ENCODE measurements at places on chromosomes 16 and 17.

DNA sequence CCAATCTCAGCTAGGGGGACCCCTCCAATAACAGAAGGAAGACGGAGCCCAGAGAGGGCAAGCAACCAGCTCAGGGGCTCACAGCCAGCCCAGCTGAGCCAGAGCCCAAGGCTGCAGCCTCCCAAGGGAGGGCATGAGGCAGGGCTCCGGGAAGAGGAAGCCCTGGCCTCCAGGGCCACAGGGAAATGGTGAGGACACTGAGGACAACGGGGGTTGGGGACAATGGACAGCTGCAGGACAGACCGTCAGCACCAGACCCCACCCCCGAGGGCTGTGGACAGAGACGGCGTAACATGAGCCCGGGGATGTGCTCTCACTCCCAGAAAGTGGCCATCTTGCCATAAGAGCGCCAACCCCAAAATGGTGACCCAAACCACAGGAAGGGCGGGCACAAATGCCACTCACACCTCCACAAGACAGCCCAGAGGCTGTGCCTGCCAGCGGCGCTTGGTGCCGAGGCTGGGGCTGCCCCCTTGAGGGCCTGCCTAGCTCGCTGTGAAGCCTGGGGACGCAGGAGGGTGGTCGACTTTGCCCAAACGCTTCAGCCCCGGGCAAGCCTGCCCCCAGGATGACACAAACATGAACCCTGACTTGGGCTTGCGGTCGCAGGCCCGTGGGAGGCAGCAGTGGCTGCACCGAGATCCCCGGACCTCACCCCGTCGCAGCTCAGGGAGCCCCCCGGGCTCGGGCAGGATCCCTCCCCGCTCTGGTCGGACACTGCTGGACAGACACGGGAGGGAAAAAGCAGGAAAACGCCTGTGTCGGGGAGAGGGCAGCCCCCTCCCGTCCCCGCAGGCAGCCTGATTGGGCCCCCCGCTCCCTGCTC lies 10.5 kb downstream of the PIMREG start:
- DNase-seq: no peak

GRCh38 chr17:43788540-43788939 lies 8.3 kb downstream of the CFAP97D1 start:
- DNase-seq: no peak

DNA sequence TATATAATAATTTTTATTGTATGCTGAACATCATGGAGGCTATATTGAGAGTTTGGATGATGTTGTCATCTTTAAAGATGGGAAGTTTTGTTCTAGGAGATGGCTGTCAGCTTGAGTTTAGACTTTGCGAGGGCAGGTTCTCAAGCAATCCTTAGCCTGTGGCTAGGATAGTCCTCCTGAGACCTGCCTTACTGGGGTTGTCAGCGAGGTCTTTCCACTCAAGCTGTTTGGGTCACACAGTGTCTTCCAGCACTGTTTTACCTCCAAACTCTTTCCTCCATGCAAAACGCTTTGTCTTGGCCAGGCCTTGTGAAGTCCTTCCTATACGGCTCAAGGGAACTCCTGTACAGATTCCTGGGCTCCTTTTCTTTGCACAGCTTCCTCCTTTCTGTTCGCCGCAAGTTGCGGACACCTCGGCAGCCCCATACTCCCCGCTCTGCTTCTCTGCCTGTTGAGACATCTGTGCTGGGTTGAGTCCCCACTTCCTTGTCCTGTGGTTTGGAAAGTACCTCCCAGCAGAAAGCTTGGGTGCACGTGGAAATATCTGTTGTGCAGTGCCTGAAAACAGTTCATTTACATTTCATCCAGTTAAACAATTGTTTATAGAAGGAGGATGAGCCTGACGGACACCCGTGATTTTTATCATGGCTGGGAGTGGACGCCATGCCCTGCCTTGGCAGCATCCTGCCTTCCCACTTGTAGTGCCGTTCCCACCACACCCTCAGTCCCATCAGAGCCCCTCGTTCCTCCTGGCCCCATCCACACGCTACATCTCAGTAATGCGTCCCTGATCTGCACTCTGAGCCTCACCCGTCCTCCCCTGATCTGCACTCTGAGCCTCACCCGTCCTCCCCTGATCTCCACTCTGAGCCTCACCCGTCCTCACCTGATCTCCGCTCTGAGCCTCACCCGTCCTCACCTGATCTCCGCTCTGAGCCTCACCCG lies 55.0 kb upstream of the CBFA2T3 start:
- peak; percentile 44 for DNase-seq

GRCh38 chr16:86093801-86094750 lies 195.1 kb downstream of the IRF8 start:
- DNase-seq: no peak

GRCh38 chr17:69317625-69318024 lies 9.3 kb downstream of the ABCA5 start:
- no peak for DNase-seq

- DNase-seq: no peak
These were observed 171.1 kb upstream of the IRX6 start for GRCh38 chr16:55152875-55153390.

DNA sequence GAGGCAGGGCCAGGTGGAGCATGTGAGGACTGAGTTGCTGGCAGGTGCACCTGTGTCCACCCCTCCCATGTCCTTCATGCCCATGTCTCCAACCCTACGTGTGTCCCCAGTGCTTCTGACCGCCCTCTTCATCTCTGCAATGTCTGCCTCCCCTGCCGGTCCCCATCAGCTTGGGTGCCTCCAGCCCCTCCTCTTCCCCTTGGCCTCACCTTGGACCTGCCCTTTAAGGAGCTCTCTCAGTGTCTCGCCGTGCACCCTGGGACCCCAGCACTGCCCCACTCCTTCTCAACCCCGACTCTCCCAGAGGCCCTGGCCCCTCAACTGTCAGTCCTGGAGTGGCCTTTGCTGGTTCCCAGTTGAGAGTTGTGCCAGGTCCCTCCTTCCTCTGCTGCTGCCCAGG lies 15.0 kb downstream of the RIPOR1 start:
- no peak for DNase-seq

DNA sequence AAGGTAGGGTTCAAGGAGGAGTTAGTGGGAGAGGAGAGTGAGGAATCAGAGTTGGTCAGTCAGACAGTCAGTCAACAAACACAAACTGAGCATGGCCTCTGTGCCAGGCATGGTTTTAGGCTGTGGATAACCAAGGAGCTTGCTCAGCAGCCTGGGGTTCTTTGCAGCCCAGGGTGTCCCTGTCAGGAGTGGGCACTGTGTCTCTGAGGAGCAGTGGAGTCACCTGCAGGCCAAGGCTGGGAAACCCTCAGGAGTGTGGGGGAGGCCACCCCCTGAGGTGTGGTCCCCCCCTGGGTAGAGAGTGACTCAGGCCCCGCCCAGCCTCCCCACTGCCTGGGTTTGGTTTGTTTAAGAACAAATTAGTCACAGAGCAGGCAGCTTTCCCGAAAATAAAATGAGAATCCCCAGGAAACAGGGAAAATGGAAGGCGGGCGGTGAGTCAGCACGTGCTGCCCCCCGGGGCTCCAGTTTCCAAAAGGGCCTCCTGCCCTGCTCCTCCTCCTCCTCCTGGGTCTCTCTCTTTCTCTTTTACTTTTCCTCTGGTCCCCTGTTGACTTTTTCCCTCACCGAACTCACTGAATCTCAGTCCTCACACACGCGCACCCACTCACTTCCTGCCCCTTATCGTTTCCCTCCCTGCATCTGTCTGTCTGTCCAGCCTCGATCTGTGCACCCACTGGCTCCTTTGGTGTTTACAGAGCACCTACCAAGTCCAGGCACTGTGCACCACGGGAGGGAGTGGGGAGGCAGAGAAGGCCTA lies 44.3 kb downstream of the SOCS3 start:
- DNase-seq: peak; percentile 63

- peak; percentile 10 for DNase-seq
These were observed 780 bp upstream of the DCAKD start for GRCh38 chr17:45052052-45052772.

GRCh38 chr17:41799366-41799765 lies 12.4 kb downstream of the P3H4 start:
- DNase-seq: no peak

GRCh38 chr16:71727551-71728324 lies 3.2 kb upstream of the PHLPP2 start:
- DNase-seq: no peak

DNA sequence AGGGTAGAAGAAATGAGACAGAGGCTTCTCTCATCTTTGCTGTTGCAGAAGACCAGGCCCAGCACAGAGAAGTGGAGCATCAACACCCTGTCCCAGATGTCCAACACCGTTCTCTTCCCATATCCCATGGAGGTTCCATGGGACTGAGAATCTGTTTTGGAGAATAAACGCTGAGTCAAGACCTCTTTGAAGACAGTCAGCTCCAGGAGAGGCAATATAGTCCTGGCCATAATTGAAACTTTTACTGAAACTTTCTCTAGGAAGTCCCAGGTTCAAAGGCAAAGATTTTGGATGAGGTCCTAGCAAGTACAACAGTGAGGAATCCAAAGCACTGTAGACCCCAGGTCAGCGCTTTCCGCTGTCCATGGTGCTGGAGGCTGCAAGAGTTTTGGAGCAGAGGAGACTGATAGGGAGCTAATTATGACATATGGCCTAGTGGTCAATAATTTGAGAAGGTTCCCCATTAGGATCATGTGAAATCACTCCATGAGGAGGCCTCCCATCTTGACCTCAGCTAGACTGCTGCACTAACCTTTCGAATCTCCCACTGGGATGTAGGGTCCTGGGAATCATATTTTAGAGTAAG lies 36.0 kb downstream of the OSBPL7 start:
- DNase-seq: no peak

- no peak for DNase-seq
These were observed 243.3 kb downstream of the ENGASE start for GRCh38 chr17:79317916-79318315.

- peak; percentile 50 for DNase-seq
These were observed 857 bp downstream of the TMC8 start for GRCh38 chr17:78131172-78132083.

DNA sequence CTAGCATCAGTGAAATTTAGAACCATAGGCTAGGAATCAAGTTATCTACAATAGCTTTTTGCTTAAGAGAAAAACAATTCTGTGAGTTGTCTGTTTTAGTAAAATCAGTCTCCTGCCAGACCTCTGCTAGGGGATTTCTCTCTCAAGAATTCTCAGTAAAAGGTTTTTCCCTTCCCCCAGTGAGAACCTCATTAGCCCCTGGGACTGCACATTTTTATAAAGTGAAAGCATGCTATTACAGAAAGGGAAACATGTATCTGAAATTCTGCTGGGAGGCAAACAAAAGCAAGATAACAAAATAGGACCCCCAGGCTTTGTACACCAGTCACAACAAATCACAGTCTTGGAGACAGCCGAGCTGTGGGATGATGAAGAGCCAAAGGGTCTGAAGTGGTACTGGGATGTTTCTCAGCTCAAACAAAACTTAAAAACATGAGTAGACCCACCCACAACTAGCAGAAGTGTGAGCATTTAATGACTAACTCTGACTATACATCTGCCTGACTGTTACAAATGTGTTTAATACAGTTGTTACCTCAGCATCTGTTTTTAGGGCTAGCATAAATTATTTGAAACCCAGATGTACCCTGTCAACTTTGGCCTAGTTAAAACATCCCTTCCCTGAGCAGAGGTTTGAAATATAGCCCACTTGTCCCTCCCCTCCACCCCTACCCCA lies 20.0 kb upstream of the GLG1 start:
- DNase-seq: no peak

DNA sequence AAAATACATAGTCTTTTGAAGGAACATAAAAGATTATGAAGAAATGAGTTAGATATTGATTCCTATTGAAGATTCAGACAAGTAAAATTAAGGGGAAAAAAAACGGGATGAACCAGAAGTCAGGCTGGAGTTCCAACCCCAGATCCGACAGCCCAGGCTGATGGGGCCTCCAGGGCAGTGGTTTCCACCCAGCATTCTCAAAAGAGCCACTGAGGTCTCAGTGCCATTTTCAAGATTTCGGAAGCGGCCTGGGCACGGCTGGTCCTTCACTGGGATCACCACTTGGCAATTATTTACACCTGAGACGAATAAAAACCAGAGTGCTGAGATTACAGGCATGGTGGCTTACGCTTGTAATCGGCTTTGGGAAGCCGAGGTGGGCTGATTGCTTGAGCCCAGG lies 9.5 kb downstream of the STH start:
- no peak for DNase-seq

DNA sequence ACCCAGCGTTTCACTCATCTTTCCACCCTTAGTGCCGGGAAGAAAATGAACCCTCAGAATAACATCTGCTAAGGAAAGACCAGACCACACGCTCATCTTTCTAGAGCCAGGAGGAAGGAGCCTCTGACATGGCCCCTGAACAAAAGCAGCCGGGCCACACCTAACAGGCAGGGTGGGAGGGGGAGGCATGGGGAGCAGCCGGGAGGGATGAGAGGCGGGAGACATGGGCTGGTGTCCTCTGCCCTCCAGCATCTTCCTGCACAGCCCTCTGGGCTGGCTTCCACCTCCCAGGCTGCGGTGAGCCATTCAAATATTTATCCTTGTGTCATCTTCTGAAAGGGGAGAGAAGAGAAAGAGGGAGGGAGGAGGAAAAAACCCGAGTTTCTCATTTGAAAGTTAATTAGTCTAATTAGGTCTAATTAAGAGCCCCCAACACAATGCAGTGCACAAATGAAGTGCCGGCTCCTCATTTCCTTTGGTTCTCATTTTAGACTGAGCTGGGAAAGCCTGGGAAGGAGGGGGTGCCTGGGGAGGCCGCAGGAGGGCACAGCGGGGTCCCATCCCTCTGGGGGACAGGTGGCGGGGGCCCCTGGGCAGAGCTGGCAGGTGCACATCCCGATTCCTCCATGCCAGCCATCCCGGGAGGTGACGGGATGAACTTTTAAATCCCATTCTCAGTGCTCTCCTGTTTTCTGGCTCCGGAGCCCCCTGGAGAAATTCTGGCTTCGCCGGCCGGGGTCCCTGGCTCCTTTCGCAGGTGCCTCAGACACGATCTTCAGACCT lies 90.5 kb downstream of the ENGASE start:
- DNase-seq: no peak

DNA sequence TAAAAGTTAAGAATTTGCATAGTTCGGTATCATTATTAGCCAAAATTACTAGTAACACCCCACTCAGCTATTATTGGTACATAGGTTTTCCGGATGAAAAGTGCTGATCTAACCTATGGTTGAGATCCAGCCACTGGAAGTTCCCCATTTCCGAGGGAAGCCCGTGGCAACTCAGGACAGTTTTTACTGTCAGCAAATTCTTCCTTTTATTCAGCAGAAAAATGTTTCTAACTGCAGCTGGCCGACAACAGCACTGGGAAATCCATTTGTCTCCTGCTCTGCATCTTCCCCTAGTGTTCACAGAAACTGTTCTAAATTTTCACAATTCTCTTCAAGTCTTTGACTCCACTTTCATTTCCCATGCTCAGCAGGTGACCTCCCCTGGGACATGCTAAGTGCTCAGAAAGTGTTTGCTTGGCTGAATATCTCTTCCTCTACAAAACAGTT lies 15.5 kb upstream of the MMD start:
- no peak for DNase-seq

GRCh38 chr16:65909310-65910050 lies 457.0 kb upstream of the CDH5 start:
- DNase-seq: no peak

GRCh38 chr17:28507567-28508203 lies 1.5 kb downstream of the FOXN1 start:
- no peak for DNase-seq

All from activated CD4-positive, alpha-beta T cell treated with anti-CD3 and anti-CD28 coated beads, Interleukin-2, amount 50 U/mL, for 4 hours (primary cell).